ENCODE measurements at places on chromosomes 3 and 15. TPM values are rescaled to one million over a fixed set of nuclear protein-coding genes. Genes with fewer than 3 reads are reported as not detected.

The ZPLD1 gene
- 0.15 TPM for total RNA-seq

The SLC38A3 gene
- 1.4 TPM for total RNA-seq

The ANKRD34C gene
- total RNA-seq = not detected

The MEIS2 gene
- total RNA-seq = 18.1 TPM

The MITF gene
- total RNA-seq = 2.2 TPM
